Stimulated activated CD8-positive, alpha-beta memory T cell treated with anti-CD3 and anti-CD28 coated beads, Interleukin-12 subunit alpha, Interleukin-12 subunit beta, amount 100 ng/mL, for 4 hours (primary cell): ENCODE measurements at places on chromosomes 3 and 15.

- no peak for DNase-seq
Measured at GRCh38 chr15:89067751-89068150, 20.5 kb upstream of the ABHD2 start.

GRCh38 chr3:14319654-14320182 lies 82.7 kb upstream of the SLC6A6 start:
- no peak for DNase-seq

- DNase-seq, result no peak
Measured at GRCh38 chr3:141049681-141050080, 1.5 kb upstream of the SPSB4 start.

- DNase-seq, result no peak
Measured at GRCh38 chr15:63601026-63601703, 4.0 kb downstream of the FBXL22 start.

- no peak for DNase-seq
Measured at GRCh38 chr3:26061947-26062346, 272.1 kb downstream of the OXSM start.

GRCh38 chr3:55692957-55693558 lies 206.0 kb upstream of the WNT5A start:
- DNase-seq, result no peak

GRCh38 chr3:134353171-134353825 lies 20.9 kb downstream of the AMOTL2 start:
- DNase-seq, result no peak

DNA sequence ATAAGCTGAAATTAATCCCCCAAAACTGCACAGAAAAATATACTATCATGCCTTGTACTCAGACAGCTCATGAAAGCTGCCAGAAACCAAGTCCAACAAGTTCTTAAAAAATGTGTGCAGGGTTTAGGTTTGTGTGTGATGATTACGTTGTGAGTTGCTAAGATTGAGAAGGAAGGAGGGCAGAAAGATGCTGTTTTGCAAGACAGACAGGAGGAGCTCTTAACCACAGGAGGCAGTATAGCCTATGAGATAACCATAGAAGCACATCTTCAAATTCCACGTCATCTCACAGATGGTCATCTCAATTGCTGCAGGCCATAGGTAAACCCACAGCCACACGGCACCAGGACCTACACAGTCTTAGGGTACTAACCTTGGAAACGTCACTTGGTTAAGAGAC lies 191.9 kb downstream of the STT3B start:
- no peak for DNase-seq

- no peak for DNase-seq
Measured at GRCh38 chr3:50201573-50202315, 3.3 kb upstream of the SLC38A3 start.

GRCh38 chr3:182533394-182533793 lies 259.9 kb upstream of the ATP11B start:
- DNase-seq, result no peak

DNA sequence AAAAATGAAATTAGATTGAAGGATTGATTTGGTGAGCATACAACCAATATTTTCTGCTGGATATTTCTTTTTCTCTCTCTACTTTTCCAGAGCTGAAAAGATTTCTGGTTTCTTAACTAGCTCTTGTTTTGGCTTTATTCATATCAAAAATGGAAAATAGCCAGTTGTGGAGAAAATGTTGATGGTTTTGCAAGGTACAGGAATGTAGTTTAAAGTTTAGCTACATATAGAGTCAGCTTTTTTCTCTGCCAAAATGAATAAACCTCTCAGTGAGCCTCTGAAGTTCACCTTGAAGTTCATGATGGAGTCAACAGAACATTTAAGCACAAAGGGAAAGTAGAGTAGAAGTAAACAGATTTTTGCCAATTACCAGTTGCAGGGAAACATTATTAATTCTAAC lies 720.5 kb upstream of the ALCAM start:
- DNase-seq, result no peak

- DNase-seq, result no peak
Measured at GRCh38 chr15:57319919-57320560, 56.3 kb upstream of the CGNL1 start.

DNA sequence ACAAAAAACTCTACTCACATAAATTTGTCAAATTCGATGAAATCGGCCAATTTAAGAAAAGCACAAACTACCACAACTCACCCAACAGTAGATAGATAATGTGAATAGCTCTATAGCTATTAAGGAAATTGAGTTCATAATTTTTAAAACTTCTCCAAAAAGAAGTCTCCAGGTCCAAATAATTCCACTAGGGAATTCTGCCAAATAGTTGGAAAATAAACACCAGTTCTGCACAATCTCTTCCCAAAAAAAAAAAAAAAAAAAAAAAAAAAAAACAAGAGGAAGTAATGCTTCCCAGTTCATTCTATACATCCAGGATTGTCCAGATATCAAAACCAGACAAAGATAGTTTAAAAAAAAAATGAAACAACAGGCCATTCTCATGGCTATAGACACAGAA lies 164.2 kb downstream of the POLR2M start:
- DNase-seq, result no peak

- no peak for DNase-seq
Measured at GRCh38 chr3:139299261-139300132, 44.3 kb upstream of the MRPS22 start.

DNA sequence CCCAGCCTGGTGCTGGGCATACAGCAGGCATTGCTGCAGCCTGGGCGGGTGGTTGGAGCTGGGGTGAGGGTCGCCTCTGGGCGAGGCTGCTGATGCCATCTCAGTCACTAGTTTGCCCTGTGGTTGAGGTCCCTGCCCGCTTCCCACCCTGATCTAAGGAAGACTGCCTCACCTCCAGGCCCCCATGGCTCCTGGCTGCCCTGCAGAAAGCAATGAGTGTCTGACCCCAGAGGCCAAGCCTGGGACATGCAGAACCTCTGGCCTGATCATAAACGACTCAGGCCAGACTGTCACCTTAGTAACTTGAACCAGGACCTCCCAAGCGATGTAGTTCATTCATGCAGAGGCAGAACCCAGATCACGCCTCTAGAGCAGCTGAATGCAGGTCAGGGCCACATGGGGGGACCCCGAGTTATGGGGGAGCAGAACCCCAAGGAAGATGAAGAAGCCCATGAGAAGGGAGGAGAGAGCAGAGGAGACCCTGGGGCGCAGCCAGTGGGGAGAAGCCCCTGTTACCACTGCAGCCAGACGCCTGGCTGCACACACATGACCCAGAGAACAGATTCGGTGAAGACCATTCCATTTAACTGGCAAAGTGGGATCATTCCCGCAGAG lies 213.9 kb downstream of the TBC1D2B start:
- no peak for DNase-seq

DNA sequence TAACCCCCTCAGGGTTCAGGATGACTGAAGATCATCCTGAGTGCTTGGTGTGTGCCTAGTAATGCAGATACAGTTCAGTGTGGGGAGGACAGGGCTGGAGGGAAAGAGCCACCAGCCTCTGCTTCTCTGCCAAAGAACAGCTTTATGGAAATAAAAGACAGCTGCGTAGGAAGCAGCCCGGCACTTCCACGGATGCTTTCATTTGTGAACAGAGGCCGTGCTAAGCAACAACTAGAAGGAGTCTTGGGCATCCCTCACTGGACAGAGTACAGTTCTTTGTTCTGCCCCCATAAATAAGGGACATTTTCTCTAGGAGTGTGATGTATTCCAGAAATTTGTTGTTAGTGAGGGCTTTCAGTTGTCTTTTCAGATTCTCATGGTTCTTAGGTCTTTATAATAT lies 194.8 kb upstream of the RGMA start:
- DNase-seq, result no peak

- DNase-seq, result no peak
Measured at GRCh38 chr3:194380326-194380725, 10.8 kb upstream of the LRRC15 start.

- no peak for DNase-seq
Measured at GRCh38 chr3:166478356-166478755, 641.1 kb upstream of the BCHE start.

GRCh38 chr15:94001255-94001801 lies 230.0 kb upstream of the MCTP2 start:
- no peak for DNase-seq

GRCh38 chr15:27870320-27870719 lies 228.8 kb downstream of the OCA2 start:
- no peak for DNase-seq

DNA sequence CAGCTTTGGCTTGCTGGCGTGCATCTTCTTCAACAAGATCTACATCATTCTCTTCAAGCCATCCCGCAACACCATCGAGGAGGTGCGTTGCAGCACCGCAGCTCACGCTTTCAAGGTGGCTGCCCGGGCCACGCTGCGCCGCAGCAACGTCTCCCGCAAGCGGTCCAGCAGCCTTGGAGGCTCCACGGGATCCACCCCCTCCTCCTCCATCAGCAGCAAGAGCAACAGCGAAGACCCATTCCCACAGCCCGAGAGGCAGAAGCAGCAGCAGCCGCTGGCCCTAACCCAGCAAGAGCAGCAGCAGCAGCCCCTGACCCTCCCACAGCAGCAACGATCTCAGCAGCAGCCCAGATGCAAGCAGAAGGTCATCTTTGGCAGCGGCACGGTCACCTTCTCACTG lies 40.6 kb upstream of the CSTA start:
- no peak for DNase-seq

- no peak for DNase-seq
Measured at GRCh38 chr3:117035745-117036144, 326.2 kb downstream of the TUSC7 start.

DNA sequence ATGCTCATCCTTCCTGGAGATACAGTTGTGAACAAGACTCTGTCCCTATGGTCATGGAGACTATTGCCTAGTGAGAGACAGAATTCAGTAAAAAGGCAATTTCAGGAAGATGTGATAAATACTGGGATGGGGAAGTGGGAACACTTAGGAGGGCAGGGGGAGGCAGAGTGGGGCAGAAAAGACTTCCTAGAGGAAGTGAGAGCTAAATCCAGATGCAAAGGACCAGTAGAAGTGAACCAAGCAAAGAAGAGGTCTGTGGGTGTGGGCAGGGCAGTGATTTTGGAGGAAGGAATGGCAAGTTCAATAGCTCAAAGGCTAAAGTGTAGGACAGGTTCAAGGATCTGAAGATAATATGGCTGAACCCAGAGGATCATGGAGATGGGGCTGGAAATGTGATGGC lies 68.9 kb downstream of the CD200R1L start:
- DNase-seq, result no peak

GRCh38 chr3:39362812-39363211 lies 20.4 kb upstream of the SLC25A38 start:
- no peak for DNase-seq

- no peak for DNase-seq
Measured at GRCh38 chr3:30097022-30097650, 509.3 kb upstream of the TGFBR2 start.

DNA sequence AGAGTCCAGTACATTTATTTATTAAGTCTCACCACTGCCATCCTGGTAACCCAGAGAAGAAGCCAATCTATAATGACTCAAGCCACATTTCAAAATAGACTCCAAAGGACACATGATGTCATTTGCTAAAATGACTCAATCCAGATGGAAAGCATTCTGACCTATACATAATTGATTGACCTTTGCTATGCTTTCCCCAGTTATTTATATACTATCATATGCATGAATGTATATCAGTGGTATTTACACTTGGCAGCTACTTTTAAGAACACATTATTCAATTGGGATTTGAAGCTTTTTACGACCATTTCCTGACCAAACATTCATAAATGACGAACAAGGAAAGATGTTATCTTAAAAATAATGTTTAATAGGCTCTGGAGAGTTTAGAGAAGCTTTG lies 297.2 kb downstream of the FHIT start:
- DNase-seq, result no peak

DNA sequence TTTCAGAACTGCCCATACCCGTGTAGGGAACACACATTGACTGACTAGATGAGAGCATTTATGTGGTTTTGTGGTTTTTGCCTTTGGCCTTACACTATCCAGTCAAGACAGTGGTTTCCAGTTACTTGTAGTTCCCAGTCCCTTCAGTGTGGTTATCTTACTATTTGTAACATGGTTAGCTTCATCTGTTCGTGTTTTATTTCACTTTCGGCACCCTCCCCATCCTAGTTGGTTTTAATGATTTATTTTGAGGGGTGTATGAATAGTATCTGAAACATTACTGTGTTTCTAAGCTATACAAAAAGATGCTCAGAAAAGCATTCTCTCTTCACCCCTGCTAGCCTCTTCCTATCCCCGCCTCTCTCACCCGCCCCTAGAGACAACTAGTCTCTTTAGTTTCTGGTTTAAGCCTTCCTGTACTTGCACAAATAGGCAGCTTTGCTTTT lies 14.1 kb downstream of the LYSMD4 start:
- DNase-seq, result no peak

DNA sequence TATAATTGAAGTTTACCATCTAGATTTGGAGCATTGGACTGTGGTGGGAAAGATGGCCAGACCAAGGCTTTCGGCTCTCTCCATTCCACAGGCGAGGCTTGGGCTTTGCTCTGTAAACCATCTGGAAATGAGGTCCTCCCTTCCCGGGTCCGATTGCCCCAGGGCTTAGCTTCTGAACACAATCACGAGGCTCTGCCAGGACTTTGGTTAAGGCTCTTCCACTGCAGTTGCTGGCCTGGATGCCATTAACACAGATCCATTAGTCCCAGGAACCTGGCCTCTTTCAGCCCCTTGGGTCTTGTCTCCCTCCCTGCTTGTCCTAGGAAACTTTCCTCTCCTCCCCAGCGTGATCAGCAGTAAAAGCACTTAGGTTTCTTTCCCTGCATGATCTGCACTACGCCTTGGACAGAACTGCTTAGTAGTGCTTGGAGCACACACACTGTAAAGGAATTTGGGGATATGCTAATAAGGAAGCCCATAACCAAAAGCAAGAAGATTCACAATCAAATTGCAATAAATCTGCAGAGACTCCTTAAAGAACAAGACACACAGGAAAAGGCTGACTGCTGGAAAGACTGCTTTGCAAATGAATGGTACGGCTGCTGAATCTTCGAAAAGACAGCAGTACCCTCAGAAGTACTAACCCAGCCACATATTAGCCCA lies 154.3 kb downstream of the ECT2 start:
- DNase-seq, result no peak

DNA sequence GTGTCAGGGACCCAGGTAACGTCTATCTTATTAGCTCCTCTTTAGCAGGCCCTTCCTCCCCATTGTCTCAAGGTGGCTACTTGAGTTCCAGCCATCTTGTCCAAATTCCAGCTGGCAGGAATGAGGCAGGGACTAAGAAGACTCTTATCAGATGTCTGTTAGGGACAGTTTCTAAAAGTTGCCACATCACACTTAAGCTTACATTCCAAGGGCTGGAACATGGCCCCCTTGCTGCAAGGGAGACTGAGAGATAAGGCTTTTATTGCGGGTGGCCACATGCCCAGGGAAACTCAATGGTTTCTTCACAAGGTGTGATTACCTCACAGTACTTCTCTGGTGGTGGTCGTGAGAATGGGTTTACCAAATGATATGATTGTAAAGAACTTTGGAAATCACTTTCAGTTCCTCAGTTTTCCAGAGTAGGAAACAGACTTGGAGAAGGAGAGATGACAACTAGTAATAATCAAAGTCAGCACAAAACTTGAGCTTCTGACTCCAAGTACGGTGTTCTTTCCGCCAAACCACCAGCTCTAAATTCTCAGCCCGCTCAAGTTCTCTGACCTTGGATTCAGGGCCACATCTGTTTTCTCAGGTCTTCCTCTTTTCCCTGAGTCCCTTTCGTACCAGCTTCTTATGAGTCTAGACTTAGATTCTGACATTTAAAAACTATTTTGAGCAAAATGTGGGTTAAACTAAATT lies 14.2 kb downstream of the PDIA5 start:
- no peak for DNase-seq
